ENCODE measurements at places on chromosomes 3 and 15.

DNA sequence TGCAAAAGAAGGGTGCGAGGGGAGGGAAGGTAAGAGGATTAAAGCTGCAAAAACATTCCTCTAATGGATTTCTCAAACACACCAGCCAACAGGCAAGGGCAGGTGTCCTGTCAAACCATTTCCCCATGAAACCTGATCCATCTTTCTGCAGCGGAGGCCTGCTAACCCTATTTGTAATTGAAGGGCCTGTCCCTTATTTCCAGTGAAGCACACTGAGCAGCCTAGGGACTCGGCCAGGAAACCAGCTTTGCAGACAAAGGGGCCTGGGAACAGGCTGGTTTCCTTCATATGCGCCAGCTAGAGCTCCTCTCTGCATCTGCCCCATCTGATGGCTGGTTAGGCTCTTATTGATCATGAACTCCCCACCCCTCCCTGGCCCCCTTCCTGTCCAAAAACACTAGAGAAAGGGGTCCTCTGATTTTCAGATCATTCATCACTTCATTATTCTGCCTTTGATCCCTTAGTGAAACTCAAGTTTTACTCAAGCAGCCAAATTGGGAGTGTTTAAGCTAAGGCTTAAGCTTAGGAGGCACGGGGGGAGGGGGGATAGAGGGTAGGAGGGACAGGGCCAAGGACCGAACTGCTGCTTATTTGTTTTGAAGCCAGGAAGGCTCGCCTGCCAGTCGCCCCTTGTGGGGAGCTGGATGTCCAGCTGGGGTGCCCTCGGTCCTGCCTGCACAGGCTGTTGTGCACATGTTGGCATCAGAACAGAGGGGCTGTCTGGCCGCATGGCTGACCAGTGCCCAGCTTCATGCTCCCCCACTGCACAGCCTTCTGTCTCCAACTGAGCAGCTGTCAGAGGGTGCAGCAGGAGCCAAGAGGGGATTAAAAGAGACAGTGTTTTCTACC is 53.1 kb downstream of the BOC start:
- no peak for DNase-seq

DNA sequence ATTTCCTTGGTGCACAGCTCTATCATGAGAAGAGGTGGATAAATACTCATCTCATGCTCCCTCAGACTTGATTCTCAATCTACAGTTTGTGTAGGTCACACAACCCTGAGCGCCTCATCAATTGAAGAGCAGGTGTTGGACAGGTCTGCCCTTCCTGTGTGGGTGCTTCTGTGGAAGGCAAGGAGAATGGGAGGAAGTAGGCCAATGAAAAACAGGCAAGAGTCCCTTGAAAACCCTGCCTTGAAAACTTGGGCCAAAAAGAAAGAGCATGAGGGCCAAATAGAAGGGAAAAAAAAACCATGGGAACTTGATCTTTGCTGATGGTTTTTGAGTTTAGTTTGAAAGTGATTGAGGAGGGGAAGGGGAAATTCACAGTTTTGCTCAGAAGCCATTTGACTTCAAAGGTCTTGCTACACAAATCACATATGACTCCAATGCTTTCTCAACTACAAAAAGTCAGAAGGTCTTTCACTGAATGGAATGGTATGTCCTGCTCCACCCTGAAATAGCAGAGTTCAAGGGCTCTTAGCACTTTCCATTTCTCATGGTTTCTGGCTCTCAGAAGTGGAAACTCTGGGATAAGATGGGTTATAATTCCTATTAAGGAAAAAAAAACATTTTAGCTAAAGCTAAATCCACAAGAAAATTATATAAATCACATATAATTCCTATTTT is 37.2 kb upstream of the TM4SF1 start:
- no peak for DNase-seq

DNA sequence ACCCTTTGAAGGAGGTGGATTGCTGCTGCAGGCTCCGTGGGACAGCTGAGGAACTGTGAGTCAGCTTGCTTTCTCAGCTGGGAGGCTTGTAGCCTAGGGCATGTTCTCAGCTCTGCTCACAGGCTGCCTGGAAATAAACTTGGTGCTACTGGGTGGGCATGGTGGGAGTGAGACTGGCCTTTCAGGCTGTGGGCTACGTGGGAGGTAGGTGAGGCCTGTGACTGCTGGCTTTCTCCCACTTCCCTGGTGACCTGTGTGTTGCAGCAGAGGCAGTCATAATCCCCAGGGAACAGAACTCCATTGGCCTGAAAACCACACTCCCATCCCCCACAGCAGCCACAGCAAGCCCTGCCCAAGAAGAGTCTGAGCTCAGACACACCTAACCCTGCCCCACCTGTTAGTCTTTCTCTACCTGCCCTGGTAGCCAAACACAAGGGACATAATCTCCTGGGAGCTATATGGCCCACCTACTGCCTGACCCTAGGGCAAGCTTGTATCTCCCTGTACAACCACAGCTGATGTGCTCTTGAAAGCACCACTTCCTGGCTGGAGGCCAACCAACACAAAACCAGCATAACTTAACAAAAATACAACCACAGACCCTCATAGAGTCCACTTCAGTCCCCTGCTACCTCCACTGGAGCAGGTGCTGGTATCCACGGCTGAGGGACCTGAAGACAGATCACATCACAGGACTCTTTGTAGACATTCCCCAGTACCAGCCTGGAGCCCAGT is 236.5 kb downstream of the SQOR start:
- no peak for DNase-seq

- DNase-seq, result no peak
Measured at GRCh38 chr3:71243229-71243628, 340.3 kb downstream of the FOXP1 start.

DNA sequence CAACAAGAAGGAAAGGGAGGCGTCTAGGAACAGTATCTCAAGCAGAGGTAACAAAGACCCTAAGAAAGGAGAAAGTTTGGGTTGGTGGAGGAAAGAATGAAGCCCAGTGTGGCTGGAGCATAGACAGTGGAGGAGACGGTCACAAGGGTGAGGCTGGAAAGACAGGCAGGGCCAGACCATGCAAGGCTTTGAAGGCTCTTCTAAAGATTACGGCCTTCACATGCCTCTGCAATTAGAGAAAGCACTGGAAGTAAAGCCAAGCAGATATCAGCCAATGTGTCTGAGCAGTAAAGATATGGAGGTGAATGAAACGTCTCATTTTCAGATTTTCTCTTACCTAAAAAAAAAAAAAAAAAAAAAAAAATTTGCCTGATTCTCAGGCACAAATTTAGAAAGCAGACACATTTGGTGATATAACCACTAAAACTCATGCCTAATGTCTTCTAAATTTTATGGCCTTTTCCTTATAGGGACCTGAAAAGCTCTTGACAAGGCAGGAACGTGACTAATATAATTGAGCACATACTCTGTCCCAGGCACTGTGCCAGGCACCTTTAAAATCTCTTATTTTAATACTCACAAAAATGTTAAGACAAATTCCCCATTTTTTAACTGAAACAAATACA is 184.1 kb downstream of the MECOM start:
- no peak for DNase-seq

GRCh38 chr3:57140894-57141293 is 24.3 kb downstream of the IL17RD start:
- no peak for DNase-seq

DNA sequence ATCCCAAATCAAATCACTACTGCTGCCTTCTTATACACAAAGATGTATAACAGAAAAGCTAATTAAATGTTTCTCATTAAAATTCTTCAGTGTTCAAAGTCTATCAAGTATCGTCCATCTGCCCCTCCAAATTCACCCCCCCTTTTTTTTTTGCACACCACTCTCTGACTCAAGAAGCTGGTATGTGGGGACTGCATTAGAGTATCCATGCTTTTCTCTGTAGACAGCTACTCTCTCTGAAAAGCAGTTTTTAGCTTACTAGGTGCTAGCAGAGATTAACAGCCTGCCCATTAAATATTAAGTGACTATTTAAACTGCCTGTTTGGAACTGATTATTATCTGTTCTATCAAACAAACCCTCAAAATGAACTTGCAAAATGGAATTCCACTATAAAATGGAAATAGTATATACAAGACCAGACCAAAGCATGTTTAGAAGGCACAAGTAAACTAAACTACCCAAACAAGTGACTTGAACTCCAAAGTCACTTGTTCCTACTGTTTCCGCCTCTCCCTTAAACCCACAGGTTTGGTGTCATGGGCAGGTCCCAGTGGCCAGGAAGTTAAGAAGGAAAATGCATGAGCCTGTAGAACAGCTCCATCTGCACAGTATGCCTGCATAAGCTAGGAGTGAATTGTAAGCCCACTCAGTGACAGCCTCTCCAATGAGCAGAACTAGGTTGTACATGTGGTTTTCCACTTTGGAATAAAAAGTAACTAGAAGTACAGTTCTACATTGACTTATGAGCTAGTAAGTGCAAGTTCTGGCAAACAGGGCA is 32.5 kb downstream of the GBE1 start:
- no peak for DNase-seq

DNA sequence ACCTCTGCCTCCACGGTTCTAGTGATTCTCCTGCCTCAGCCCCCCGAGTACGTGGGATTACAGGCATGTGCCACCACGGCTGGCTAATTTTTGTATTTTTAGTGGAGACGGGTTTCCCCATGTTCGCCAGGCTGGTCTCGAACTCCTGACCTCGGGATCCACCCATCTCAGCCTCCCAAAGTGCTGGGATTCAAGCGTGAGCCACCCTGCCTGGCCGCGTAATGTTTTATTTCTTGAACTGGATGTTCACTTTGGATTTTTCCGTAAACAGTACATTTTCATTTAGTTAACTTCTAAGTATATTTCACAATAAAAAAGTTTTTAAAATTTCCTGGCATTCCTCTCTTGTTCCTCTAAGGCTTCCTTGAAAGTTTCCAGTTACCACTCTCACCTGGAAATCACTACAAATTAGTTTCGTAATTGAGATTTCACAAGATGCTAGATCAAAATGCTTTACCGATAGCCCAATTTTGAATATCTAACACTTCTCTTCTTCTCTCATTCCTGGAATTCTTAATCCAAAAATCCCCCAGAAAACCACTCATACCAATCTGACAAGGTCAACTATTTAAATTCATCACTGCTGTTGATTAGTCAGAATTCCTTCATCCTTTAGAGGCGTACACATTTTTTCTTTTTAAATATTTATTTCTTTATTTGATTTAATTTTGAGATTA is 44.7 kb upstream of the INO80 start:
- no peak for DNase-seq

DNA sequence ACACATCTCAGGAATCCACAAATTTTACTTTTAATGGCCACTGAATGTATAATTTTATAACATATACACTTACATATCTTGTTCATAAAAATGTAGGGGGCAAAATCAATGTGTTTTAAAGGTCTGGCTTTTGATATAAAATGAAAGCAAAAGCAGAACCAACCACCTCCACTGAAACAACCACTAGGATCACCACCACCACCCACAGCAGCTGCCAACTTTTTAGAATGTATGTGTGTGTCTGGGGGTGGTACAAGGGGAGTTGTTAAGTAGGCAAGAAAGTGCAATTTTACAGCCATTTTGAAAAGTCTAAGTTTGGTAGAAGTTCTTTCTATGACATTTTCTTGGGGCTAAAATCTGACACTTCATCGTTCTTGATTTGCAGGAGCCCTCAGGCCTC is 44.0 kb downstream of the OTOL1 start:
- DNase-seq, result no peak

DNA sequence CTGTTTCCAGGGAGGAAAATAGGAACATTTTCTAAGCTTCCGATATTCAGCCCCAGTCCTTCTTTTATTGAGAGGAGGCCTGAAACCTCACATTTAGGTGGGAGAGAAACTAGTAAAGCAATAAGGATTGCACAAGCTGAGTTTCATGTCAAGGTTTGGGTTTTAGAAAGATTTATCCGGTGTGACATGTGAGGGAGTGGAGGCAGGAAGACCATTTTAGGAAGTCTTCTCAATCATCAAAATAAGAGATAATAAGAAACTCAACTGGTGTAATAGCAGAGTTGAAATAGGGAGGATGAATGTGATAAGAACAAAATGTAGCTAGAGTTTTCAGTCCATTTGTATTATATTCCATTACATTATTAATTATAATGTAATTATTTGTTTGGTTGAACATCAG is 27.7 kb upstream of the CLDN16 start:
- no peak for DNase-seq

DNA sequence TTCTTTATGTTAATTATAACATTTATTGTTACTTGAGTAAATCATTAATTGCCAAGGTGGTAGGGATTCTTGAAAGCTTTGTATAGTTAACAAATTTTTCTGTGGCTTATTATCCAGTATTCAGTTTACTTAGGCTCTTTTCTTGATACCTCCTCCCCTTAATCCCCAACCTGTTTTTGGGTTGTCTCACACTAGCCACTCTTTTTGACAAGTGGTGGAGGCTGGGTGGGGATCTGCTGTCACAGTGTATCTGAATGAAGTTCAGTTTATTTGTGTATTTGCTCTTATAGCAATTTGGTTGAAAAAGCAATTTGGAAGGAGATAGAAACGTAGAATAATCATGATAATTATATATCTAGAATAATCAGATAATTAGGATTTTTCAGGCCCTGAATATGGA is 43.8 kb downstream of the STT3B start:
- DNase-seq, result no peak

GRCh38 chr15:85316244-85316934 is 64.0 kb upstream of the AKAP13 start:
- DNase-seq, result peak; percentile 52

- DNase-seq, result no peak
Measured at GRCh38 chr3:4897765-4898453, 81.3 kb upstream of the BHLHE40 start.

DNA sequence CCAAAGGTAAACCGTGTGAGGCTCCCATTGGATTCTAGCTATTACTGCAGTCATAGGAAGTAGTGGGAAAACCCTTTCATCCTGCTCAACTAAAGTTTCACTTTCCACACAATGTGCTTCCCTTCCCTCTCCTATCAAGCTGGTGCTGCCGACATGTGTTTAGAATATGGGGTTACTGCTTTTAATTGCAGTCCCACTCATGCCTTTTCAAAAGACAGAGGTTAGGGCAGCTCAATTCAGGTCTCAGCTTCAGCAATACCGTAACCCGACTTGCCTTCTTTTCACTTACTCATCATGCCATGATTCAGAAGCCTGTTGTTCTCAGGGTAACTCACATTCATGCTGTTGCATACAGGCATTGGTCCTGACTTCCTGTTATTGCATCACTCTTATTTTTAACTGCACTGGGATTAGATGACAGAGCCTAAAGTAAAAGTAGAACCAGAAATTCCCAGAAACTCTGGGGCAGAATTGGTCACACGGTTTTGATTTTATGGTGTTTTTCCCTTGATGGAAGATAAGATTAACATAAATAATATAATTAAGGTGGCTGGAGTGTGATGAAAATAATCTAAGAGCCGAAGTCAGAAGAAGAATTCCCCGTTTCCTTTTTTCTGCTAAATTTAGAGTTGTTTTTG is 45.7 kb downstream of the C2CD4B start:
- peak; percentile 37 for DNase-seq

DNA sequence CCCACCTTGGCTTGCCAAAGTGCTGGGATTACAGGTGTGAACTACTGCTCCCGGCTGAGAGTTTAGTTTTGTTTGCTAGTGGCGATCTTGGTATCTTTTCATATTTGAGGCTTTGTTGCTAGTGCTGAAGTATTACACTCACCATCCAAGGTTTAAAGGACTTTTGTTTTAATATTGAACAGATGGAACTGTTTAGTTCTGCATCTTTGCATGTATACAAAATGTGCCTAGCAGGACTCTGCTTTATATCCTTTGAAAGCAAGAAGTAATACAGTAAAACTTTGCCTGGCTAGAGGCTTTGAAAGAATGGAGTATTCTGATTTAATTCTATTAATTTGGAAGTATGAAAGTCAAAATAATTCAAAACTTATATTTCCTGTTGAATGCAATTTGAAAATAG is 77.8 kb upstream of the CHRNB4 start:
- DNase-seq, result no peak

GRCh38 chr15:100690795-100691158 is 88.4 kb downstream of the ASB7 start:
- no peak for DNase-seq

GRCh38 chr3:50259432-50260026 is 9.4 kb upstream of the SEMA3B start:
- DNase-seq, result no peak
